Fibroblast of skin of right quadriceps (primary cell): ENCODE measurements at places on chromosomes 5 and 9.

DNA sequence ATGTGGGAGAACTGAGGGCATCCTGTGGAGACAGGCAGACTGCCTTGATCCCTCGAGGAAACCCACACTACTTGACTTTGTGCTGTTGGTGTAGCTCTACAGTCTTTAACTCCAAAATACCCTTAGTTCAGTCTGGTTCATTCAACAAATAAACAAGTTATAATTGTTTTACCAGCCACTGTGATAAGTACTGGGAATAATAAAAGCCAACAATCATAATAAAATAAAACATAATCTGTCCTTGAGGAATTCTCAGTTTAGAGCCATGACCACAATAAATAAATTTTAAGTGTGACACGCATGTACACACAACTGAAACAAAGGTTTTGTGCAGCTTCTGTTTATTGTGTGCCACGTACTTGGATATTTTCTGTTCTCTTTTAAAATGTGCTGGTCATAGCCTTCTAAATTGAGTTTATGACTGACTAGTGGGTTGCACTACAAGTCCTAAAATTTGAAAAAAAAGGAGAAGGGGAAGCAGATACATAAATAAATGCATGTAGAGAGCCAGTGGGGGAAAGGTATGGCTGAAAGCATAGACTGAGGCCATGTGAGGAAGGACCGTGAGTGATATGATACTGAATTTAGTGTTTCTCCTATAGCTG lies 6.2 kb upstream of the SCAMP1 start:
- DNase-seq, result no peak

- DNase-seq, result no peak
Measured at GRCh38 chr9:134340475-134341160, 14.4 kb downstream of the RXRA start.

- no peak for DNase-seq
Measured at GRCh38 chr5:161420521-161420920, 126.0 kb downstream of the GABRB2 start.

- no peak for DNase-seq
Measured at GRCh38 chr9:116705531-116705930, 18.4 kb downstream of the TRIM32 start.

GRCh38 chr9:12797037-12797436 lies 22.2 kb downstream of the LURAP1L start:
- DNase-seq, result no peak

DNA sequence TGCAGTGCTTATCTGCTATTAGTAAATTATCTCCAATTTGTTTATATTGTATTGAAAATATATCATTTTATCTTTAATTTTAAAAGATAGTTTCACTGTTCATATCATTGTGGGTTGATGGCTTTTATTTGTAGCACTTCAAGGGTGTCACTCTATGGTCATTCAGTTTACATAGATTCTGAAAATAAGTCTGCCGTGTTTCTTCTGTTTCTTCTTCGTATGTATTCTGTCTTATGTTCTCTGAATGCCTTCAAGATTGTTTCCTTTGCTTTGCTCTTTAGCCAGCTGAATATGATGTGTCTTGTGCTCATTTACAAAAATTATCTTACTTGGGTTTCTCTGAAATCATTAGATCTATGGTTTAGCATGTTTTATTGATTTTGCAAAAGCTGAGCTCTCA lies 359.9 kb downstream of the CYLC2 start:
- DNase-seq, result no peak

DNA sequence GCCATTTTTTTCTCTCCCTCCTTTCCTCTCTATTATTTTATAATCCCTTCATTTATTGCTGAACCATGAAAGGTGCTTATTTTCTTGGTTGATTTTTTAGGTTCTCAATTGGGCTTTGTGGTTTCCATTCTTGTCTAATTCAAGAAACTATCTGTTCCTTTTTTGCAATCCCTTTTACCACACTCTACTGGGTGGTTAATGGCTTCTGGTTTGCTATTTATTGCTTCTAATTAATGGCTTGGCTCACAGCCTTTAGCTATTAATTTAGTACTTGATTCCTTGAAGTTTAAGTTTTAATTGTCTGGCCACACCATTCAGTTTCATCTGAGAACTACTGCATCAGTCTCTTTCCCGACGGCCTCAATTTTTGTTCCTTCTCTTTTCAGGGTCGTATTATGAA lies 5.6 kb downstream of the FRRS1L start:
- DNase-seq, result no peak

GRCh38 chr9:94937214-94937903 lies 210.9 kb downstream of the AOPEP start:
- DNase-seq, result peak; percentile 94

- peak; percentile 19 for DNase-seq
Measured at GRCh38 chr5:56481428-56482357, 248.6 kb upstream of the ANKRD55 start.

DNA sequence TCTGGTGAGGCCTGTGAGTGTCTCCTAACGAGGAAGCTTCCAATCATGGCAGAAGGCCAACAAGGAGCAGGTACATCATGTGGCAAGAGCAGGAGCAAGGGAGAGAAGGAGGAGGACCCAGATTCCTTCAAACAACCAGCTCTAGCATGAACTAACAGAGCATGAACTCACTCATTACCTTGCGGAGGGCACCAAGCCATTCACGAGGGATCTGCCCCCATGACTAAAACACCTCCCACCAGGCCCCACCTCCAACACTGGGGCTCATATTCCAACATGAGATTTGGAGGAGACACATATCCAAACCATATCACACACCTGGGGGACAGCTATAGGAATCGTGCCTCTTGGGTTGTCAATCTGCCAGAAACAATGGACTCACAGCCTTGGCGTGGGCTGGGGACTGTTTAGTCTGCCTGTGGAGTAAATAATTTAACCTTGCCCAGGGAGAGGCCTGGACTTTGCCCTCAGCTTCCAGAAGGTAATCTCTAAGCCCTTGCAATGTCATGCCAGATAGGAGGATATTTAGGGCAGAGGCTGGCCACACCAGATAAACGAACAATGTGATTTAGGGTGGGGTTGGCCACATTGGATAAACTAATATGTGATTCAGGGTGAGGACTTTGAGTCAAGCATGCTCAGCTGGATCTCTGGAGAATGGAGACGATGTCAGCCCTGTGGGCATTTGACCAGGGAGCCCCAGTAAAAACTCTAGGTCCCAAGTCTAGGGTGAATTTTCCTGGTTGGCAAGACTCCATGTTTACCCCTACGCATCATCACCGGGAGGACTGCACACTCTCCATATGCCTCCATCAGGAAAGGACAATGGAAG lies 13.6 kb upstream of the VDAC1 start:
- no peak for DNase-seq

DNA sequence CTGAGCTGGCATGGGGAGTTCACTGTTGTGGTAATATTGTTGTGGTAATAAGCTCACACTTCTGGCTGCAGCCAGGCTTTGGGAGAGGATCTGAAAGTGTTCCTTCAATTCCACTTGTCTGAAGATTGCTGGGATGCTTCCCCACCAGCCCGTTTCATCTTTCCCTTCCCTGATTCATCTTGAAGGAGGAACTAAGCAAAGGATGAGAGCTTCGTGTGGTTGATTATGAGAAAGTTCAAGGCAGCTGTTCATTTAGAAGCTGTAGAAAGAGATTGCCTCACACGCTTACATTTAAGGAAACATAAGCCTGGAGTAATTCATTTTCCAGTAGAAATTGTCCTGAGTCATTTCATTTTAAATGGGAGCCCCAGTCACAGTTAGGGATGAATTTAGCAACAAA lies 122.4 kb upstream of the GAS1 start:
- DNase-seq, result peak; percentile 66

DNA sequence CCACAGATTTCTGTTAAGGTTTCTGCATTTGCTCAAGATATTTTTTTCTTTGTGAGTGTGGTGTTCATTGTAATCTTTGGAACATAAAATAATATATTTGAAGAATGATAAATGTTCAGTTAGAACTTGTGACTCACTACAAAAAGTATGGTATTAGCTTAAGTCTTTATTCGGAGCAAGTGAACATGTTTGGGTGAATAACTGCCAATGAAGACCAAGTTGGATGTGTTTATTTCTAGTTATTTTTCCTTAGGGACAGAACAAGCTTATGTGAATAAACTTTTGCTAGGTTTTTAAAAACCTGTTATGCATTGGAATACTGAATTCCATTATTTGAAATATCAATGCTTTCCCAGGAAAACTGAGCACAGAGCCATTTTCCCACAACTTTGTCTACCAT lies 418.6 kb downstream of the SLCO4C1 start:
- DNase-seq, result no peak

- no peak for DNase-seq
Measured at GRCh38 chr5:168446983-168447619, 39.2 kb upstream of the RARS1 start.

GRCh38 chr9:133059623-133060022 lies 2.2 kb upstream of the CEL start:
- no peak for DNase-seq

DNA sequence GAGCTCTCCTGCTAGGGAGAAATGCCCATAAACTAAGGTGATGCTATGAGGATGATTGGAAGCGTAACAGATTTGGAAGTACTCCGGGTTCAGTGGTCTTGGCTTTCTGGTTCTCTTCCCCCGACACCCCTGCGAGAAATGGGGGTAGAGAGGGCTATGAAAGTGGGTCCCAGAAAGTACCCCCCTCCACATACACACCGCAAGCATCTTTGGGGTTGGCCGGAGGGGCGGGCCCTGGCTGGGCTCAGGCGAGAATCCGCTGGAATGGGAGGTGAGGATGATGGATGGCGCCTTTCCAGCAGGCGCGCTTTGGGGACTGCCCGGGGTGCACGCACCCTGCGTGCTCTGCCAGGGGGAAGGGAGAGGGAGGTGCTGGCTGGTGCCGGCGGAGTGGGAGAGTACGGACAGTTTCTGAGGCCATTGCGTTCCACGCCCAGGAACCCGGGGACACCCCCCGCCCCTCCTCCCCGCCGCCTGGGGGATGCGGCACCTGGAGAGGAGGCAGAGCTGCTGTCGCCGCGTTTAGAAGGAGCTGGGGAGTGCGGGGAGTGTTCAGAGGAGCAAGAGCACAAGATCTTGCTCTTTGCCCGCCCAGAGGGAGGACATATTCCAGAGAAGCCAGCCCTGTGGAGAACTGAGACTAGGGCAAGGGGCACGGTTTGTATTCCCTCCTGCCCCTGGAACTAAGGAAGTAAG lies 1.9 kb downstream of the PCSK5 start:
- DNase-seq, result no peak

DNA sequence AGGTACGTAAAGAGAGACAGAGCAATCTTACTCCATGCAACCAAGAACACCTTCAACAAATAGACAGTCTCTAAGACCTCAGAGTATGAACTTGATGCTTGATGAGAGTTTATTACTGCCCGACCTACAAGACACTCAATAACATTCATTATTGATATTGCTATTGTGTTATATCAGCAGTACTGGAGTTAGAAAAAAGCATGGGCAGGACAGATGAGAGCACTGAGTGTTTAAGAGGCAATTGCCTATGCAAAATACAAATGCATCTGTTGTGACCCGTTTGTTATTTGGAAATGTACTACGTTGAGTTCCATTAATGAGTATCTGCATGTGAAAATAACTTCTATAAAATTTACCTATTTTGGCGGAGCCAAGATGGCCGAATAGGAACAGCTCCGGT lies 8.1 kb upstream of the MARCOL start:
- no peak for DNase-seq

DNA sequence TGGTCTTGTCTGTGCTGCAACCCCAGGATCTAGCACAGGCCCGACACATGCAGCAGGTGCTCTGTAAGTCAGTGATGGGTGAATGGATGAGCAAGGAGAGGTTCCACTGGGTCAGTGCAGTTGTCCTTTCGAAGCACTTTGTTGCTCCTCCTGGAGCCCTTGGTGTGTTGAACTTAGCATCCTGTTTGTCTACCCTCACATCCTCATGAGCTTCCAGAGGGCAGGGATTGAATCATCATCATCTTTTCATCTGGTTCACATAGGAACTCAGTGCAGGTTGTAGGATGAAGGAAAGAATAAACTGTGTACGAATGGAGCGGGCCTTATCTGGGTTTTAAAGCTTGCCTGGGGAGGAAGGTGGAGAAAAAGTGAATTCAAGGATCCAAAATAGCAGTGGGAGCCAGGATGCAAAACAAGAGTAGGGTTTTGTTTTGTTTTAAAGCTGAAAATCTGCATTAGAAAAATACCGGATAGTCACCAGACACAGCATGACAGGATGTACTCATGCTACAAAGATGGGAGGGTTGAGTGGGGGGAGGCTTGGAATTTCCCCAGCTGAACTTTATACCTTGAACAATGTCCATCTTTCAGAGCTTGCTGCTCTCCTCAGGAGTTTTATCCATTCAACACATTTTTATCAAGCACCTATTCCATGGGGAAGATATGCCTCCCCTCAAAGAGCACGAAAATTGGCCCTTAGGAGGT lies 55.8 kb downstream of the PTTG1 start:
- peak; percentile 8 for DNase-seq

- no peak for DNase-seq
Measured at GRCh38 chr5:135660826-135661575, 82.2 kb upstream of the CXCL14 start.

DNA sequence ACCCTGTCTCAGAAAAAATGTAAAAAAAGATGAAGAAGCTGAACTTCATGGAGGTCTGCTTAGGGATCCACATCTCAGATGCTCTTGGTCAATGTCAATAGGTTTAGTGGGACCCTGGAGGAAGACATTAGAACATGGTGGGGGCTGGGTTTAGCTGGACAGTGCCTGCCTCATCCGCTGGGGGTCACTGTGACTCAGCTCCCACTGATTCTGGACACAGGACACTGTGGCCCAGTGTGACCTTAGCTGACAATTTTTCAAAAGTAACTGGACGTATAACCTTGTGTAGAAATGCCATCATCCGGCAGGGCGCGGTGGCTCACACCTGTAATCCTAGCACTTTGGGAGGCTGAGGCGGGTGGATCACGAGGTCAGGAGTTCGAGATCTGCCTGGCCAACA lies 7.3 kb upstream of the HNRNPAB start:
- no peak for DNase-seq

- DNase-seq, result no peak
Measured at GRCh38 chr9:134575103-134575900, 66.3 kb upstream of the COL5A1 start.

GRCh38 chr5:151740958-151741373 lies 17.5 kb downstream of the ATOX1 start:
- peak; percentile 83 for DNase-seq

DNA sequence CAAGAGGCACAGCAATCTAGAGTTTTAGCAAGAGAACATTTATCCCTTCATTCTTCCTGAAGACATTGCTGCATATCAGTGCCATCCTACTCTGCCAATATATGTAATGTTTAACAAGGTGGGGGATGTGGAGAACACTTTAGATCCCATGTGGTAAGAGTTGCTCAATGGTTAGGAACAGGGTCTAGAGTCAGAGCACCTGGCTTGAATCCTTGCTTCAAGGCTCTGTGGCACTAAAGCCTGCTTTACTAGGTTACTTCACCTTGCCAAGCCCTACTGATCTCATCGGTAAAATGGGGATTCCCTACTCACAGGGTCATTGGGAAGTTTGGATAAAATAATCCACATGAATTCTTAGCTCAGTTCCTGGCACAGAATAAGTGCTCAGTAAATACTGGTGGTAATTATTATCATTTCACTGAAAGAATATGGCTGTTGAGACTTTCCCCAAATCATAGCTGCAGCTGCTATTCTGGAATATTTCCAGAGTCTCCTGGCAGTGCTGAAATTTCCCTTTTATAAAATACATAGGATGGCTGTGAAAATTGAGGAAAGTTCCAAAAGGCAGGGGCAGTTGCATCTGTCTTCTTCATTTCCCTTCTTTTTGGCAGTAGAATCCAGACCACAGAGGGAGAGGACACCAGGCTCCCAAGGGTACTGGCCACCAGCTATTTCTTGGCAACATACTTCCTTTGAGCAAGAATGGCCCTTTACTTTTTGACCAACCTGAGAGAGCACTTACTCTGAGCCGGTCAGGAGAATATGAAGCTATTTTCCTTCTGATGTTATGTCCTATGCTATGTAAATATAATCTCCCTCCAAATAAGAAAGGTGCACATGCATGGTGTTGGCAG lies 142.8 kb downstream of the PALM2AKAP2 start:
- DNase-seq, result no peak
